Activated CD8-positive, alpha-beta memory T cell treated with anti-CD3 and anti-CD28 coated beads for 1 hour (primary cell): ENCODE measurements at places on chromosomes 16 and 17.

DNA sequence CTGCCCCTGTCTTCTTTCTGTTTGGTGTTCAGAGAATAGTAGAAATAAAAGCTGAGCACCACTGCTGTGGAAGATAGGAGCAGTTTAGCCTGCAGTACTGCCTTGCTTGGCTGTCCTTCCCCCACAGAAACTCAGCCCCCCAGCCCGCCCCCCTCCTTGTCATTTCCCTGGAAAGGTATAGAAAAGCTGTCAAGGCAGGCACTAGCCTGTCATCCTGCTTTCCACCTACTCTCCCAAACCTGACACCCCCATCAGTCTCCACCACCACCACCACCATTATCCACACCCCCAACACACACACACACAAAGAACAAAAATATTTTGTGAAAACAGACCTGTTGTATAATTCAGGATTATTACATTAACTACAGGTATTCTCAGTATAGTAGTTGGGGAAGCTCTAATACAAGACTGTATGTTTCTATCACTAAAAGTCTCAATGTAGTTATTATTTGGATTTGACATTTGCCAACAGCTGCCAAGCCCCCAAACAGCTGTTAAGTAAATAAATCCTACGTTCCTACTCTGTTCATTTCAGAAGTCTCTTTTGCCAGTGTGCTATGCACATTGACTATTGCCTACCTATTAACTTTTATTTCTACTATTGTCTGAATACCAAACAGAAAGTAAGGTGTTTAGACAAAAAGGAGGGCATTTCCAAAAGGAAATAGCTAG, 128.8 kb downstream of the CYB561 start:
- DNase-seq: no peak

- DNase-seq: no peak
These were observed 709 bp upstream of the ENO3 start for GRCh38 chr17:4950075-4950745.

DNA sequence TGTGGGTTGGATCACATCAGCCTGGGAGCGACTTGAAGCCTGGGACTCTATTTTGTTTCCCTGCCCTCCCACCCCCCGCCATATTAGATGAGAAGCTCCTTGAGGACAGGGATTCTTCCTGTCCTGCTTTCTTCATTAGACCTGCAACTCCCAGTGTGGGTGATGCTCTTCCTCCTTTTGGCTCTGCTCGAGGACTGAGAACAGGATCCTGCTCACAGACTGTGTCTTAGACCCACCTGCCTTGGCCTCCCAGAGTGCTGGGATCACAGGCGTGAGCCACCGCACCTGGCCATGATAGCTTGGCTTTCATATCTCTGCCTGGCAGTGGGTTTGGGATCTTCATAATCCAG, 21.5 kb upstream of the TNS4 start:
- no peak for DNase-seq

DNA sequence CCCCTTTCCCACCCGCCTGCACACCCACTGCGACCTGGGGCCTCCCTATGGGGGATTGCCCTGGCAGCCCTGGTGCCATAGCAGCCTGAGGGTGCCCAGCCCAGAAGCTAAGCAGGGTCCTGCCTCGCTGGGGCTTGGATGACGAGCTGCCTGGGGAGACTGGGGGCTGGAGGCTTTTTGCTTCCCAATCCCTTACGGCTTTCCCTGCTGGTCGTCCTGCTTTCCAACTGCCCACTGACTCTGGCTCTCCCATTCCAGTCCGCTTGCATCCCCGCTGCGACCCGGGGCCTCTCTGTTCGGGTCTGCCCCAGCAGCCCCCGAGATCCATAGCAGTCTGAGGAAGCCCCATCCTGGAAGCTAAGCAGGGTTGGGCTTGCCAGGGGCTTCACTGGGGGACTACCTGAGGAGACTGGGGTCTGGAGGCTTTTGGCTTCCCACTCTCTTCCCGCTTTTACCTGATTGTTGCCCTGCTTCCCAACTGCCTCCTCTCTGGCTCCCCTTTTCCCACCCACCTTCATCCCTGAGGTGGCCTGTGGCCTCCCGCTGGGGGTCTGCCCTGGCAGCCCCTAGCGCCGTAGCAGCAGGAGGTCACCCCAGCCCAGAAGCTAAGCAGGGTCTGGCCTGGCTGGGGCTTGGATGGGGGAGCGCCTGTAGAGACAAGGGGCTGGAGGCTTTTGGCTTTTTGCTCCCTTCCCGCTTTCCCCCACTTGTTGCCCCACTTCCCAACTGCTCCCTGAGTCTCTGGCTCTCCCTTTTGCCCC, 2292.8 kb downstream of the TP53TG3F start:
- no peak for DNase-seq

- no peak for DNase-seq
These were observed 53.2 kb downstream of the BANP start for GRCh38 chr16:88004391-88004790.

- no peak for DNase-seq
These were observed 470 bp downstream of the DCUN1D3 start for GRCh38 chr16:20899477-20900298.

DNA sequence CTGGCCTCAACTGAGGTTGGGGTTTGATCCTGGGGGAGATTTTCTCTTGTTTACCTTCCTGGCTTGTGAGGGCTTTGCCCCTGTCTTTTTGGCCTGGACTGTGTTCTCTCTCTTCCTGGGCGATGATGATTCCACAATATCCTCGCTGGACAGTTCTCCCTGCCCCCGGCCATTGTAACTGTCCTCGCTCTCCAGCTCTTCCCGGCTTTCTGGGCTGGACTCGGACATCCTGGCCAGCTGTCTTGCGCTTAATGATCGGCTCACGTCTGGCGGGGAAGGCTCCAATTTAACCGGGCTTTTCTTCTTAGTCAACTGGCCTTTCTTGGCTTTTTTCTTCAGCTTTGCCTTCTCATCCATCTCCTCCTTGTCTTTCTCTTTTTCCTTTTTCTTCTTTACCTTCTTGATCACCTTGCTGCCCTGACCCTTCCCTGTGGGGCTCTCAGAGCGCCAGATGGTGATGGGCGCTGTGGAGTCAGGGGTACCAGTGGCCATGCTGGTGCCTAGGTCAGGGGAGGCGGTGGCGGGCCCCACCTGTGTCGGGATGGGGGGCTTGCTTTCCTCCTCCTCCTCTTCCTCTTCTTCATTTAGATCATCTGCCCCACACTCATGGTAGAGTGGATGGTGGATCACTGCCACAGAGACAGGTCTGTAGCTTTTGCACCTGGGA, 8.0 kb downstream of the PROCA1 start:
- DNase-seq: no peak

- DNase-seq: no peak
These were observed 18.2 kb upstream of the ABCA10 start for GRCh38 chr17:69246726-69247375.

GRCh38 chr17:75783803-75784472, 668 bp upstream of the UNK start:
- no peak for DNase-seq

DNA sequence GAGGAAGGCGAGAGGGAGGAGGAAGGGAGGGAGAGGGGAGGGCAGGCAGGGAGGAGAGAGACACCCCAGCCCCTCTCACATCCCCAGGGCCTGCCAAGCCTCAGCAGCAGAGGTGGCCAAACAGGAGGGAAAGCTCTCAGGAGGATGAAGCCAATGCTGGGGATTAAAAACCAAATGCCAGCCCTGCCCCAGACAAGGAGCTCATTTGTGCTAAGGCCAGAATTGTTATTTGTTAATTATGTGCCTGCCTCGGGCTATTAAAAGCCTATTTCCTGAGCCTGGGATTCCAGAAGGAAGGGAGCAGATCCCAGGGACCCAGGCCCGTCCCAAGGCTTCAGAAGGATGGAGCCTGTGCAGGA, 27.9 kb upstream of the GINS2 start:
- no peak for DNase-seq

GRCh38 chr16:81447383-81448101, 2.9 kb downstream of the CMIP start:
- no peak for DNase-seq

DNA sequence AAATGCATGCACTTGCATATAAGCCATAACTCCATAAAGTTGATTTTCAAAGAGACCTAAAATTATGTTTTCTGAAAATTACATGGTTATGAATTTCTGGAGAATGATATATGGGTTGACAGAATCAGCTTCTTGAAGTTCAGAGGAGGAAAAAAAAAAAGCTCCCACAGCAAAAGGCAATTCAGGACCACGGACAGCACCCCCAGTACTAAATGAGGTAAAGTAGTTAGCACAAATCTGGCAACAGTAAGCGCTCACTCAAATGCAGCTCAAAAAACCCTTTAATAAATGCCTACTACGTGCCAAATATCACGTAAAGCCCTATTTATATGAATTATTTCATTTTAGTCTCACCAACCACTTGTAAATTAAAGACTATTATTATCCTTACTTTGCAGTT, 135.2 kb downstream of the SHISA9 start:
- no peak for DNase-seq

DNA sequence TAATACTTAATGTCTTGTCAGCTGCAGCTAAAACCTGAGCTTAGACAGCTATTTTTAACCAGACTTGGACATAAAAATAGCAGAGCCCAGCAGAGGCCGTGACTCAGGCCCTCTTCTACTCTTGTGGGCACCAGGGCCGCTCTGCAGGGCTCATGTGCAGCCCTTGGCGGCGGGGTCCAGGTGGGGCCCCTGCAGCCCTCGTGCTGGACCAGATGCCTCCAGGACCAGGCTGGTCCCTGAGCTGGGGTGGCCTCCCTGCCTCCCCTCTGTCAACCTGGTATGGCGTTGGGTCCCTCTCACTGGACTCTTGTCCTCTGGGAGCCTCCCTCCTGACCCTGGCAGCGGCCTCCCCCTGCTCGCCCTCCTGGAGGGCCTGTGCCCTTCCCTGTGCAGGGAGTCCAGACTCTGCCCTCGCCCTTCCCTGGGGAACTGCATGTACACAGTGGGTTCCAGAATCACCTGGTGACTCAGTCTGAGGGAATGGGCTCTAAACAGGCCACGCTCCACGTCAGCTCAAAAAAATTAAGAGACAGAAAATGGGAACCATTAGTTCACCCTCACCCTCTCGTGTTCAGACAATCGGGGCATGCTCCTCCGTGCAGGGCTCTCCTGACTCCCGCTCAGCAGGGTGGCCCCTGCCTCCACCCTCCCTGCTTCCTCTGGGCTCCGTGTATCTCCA, 9.7 kb downstream of the CDK5R1 start:
- no peak for DNase-seq

GRCh38 chr17:81381632-81382577, 13.4 kb upstream of the BAHCC1 start:
- no peak for DNase-seq

DNA sequence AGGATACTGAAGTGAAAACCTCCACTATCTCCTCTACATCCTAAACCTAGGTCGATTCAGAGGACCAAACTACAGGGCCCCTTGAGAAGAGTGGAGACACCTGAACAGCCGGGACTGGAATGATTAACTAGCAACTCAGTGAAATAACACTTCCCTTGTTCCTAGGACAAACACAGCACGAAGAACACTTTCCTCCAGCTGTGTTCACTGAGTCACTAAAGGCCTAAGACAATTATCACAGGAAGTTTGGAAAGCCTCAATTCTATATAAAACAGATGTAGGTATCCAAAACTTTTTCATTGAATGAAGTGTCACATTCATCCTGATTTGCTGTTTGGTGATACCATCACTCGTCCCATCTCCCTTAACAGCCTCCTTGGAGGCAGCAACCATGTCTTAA, 15.5 kb upstream of the CUEDC1 start:
- DNase-seq: no peak

DNA sequence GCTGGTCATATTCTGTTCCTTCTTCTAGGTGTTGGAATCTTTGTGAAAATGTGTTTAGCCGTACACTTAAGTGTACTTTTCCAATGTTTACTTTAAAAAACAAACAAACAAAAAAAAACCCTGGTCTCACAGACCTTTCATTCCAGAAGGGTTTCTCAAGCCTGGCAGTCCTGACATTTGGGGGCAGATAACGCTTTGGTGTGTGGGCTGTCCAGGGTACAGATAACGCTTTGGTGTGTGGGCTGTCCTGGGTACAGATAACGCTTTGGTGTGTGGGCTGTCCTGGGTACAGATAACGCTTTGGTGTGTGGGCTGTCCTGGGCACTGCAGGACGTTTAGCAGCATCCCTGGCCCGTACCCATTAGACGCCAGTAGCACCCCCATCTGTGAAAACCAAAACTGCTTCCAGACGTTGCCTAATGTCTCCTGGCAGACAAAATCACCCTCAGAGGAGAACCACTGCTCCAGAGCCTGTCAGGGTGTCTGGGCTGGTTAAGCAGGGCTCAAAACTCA, 15.2 kb upstream of the FLCN start:
- DNase-seq: no peak

- no peak for DNase-seq
These were observed 46.7 kb downstream of the MAP2K6 start for GRCh38 chr17:69460963-69461922.

GRCh38 chr17:59002848-59003247, 103.8 kb downstream of the TRIM37 start:
- no peak for DNase-seq

- no peak for DNase-seq
These were observed 38.0 kb downstream of the TTC19 start for GRCh38 chr17:16037636-16038035.

DNA sequence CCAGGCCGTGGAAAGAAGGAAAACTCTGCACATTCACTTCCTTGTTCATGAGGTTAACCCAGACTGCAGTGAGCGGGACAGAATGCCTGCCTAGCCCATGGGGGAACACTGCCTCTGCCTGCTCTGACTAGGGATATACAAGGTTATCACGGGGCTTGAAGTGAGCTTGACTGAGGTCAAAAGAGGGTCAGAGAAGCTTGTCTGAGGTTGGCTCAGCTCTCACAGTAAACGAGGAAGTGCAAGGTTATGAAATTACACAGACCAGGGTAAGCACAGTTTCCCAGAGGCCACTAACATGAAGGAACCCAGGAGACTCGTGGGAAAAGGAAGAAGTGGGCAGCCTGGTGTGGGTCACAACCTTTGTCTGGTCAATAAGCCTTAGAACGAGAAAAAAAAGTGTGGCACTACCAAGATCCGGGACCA, 28.7 kb downstream of the HIC1 start:
- DNase-seq: no peak

GRCh38 chr17:79892457-79893241, 53.4 kb upstream of the CBX4 start:
- DNase-seq: no peak

DNA sequence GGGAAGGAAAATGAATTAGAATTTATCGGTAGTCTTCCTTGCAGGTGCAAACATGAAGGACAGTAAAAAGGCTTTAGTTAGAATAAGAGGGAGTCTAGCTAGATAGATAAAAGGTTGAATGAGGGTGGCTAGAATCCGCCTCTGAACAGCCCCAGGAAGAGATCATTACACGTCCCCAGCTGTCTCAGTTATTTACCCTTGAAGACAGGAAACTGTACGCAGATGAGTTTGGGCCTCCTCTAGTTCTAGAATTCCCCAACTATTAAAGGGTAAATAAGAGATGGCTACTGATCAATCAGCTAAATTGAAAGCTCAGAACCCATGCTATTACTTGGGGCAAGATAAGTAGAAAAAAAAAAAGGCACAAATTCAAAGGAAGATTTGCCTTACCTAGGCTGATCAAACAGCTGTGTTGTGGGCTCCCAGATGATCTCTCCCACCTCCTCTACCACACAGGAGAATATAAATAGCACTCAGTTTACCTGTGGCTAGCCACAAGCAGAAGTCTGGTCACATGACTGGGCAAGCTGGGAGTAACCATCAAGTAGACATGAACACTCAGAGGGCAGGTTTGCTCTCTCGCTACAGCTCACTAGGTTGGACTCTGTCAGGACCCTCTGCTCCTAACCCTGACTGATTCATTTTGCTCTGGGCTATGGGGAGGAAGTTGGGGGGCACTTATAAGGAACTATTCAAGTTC, 17.0 kb downstream of the FAM117A start:
- no peak for DNase-seq
